ENCODE measurements at places on chromosomes 2 and 18.

- DNase-seq, result peak; percentile 28
Observed at GRCh38 chr2:170816504-170817092, at the start of gene GAD1. Gene GAD1 (plus strand): TSS chr2:170816887. CDS start chr2:170818592, 1,705 bp downstream.

GRCh38 chr2:107001062-107001461 lies 115.1 kb upstream of the ST6GAL2 start:
- no peak for DNase-seq

DNA sequence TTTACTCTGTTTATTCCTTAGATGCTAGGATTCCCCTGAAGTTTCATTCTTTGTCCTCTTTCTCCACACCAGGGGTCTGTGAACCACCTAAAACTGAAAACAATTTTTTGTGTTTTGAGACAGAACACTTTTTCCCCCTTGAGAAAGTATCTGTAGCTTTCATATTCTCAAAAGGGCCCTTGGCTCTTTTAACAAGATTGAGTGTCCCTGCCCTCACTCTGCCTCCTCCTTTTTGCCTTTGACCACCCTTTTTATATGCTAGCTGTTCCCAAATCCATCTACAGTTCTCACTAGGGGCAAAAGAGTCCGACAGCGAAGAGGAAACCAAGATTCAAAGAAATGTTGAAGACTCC lies 883 bp upstream of the EHBP1 start:
- DNase-seq, result no peak

- DNase-seq, result no peak
Observed at GRCh38 chr2:56449002-56449431, 265.2 kb downstream of the CCDC85A start.

DNA sequence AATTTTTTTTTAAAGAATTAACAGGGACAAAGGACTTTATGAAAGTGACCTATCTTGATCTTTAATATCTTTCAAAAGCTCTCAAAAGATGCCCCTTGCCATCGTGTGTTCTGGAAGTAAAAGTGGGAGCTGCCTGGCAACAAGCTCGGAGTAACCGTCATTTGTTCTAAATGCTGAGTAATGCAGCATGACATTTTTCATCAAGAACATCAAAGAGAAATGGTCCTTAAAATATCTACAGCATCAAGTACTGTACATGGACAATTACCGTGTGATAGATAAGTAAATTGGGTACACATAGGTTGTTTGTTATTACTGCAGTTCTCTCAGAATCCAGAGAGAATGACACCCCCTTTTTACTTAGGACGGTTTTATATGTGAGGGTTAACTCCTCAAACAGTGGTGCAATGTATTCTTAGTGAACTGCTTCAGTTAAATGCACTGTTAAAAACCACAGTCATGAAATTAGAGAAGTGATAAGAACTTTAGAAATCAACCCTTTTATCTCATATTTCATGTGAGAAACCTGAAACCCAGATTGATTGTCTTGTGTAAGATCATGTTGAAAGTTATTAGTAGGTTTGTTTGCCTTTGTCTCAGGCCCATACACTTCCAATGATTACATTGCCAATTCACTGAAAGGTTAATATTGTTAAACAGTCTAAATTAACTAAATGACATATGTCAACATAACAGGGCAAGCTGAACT lies 90.6 kb upstream of the HNMT start:
- no peak for DNase-seq

- no peak for DNase-seq
Observed at GRCh38 chr2:110732422-110733413, at the start of gene ACOXL. Gene ACOXL (plus strand): TSS chr2:110732573. CDS start chr2:110768390, 35,817 bp downstream.

DNA sequence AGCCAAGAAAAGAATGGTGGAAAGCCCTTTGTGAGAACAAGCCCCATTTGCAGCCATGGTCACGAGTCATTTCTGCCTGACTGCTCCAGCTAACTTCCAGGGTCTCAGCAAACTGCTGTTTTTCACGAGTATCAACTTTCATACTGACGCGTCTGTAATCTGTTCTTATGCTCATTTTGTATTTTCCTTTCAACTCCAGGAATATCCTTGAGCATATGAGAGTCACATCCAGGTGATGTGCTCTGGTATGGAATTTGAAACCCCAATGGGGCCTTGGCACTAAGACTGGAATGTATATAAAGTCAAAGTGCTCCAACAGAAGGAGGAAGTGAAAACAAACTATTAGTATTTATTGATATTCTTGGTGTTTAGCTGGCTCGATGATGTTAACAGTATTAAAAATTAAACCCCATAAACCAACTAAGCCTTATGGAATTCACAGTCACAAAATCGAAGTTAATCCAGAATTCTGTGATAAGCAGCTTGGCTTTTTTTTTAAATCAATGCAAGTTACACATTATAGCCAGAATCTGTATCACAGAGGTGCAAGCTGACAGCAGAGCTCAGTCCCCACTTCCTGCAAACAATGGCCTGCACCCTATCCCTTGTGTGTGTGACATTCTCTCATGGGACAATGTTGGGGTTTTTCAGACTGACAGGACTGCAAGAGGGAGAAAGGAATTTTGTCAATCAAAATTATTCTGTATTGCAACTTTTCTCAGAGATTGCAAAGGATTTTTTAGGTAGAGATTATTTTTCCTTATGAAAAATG lies 26.1 kb downstream of the SLC14A1 start:
- DNase-seq, result no peak

DNA sequence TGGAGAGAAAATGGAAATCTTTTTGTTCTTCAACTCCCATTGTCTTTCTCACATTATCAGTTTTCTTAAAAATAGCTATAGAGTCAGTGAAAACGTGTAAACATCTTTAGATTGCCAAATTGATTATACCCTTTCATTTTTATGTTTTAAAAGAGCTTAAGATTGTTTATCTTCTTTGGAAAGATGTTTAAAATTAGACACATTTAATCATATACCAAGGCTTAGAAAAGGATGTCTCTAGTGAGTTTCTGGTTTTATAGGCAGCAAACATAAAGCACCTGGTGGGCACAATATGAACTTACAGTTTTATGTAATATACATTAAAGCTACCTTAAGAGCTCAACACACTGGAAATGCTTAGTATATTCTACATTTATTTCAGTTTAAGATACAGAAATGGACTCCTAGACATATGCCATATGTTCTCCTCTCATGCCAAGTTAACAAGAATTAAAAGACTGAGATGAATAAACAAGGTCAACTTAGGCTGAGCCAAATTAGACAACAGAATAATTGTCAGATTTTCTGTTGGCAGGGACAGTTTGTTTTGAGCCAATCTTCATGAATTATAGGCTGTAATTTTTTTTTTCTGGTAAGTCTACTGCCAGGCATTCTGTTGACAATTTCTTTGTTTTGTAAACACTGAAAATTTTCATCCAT lies 112.7 kb downstream of the OTX1 start:
- DNase-seq, result no peak

DNA sequence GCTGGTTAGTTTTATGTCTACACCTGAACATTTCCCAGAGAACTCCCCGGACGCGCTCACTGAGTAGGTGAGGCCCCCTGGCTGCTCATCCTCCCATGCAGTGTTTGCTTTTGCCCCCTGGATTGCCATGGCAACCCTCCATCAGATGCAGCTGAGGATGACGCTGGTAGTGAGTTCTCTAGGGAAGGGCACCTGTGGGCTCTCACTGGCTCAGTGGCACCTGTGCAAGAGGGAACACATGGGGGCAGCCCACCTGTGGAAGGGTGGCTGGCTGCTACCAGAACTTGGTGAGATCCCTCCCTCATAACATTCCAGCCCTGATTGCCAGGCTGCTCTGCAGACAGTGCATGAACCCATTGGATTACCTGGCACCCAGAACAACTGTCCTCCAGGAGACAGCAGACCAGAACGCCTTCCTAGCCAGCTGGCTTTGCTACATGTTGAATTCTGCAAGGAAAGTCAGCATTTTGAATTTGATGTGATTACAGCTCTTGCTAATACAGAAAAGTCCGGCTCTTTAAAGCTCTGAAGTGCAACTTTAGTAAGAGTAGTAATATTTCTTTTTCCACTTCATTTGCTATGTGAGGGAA lies 21.7 kb downstream of the COA5 start:
- DNase-seq, result no peak

DNA sequence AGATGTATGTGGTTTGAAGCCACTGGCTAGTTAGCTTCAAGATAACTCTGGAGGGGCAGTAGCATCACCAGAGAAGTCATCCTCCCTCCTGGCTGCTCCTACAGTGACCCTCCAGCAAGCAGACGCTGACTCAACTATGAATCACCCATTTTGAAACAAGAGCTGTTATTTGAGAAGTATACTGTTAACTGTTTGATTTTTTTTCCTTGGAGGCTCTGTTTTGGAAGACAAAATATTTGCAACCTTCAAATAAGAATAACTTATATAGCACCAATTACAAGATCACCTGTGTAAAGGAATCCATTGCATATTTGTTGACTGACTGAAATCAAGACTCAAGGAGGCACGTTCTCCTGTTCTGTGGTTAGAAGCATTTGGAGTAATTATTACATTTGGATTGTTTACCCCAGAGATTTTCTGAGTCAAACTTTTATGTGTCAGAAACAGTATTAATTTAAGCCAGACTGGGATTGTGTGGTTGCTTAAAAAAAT lies 313.8 kb downstream of the MTX2 start:
- DNase-seq, result no peak

- DNase-seq, result no peak
Observed at GRCh38 chr2:119519057-119519408, 5.2 kb downstream of the SCTR start.

GRCh38 chr2:152050915-152051314 lies 47.9 kb downstream of the CACNB4 start:
- DNase-seq, result no peak

DNA sequence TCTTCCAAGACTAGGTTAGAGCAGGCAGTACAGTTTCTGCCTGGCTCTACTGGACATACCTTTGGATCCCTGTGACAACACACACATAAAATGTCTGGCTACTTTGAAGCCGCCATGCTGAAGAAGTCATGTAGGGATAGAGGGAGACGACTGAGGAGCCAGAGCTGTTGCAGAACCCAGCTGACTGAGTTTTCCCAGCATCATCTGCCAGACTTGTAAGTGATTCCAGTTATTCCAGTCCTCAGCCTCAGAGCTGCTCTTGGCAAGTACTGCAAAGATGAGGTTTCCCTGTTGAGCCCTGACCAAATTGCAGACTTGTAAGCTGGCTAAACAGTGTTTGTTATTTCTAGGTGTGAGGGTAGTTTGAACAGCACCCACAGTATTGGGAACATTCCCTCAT lies 31.5 kb upstream of the TSPYL6 start:
- DNase-seq, result no peak

Measured in activated CD8-positive, alpha-beta memory T cell treated with anti-CD3 and anti-CD28 coated beads for 1 hour (primary cell).